Psoas muscle (tissue), 8 donors: ENCODE measurements at places on chromosomes 11 and 22. TPM values are rescaled to one million over a fixed set of nuclear protein-coding genes. Genes with fewer than 3 reads are reported as not detected.

The YPEL4 gene
- 0.21 TPM for total RNA-seq

- no peak for DNase-seq
These were observed 31.4 kb upstream of the TTC12 start for GRCh38 chr11:113282898-113283437.

DNA sequence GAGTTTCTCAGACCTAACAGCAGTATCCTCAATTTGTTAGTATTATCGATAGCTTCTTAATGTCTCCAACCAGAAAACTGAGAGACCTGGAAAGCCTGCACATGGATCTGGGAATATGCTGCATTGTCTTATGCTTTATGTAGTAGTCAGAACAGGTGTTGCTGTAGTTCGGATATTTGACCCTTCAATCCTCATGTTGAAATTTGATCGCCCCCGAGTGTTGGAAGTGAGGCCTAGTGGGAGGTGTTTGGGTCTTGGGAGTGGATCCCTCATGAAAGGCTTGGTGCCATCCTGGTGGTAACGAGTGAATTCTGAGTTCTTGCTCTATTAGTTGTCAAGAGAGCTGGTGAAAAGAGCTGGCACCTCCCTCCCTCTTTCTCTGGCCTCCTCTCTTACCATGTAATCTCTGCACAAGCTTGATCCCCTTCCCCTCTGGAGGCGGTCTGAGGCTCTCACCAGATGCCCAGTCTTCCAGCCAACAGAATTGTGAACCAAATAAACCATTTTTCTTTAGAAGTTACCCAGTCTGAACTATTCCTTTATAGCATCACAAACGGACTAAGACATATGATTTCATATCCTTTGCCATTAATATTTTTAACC lies 227.1 kb downstream of the DDX10 start:
- no peak for DNase-seq

DNA sequence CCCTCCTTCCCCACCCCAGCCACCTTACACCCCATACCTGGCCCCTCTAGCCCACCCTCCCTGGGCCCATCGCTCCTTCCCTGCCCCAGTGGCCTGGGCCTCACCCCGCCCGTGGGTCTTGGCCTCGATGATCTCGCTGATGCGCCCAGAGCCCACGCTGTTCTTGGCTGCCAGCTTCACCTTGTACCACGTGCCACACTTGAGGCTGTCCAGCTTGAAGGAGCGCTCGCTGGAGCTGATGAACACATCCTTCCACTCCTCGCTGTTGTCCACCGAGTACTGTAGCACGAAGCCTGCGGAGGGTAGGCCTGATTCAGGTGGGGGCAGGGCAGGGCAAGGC lies 110.1 kb downstream of the CEP164 start:
- DNase-seq, result no peak

DNA sequence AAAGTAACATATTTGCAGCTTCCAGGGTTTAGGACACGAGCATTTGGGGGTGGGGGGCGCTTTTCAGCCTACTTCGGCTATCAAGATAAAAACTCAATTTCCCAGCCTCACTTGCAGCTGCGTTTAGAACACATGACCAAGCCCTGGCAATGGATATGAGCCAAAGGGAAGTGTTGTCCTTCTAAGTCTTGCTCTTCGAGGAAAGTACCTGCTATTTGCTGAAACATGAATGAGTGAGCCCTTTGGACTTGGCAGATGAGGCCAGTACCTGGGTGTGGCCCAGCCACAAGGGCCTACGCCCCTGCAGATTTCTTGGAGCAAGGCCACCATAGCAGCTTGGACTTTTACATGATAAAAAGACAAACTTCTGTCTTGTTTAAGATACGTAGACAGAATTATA lies 60.2 kb upstream of the SORL1 start:
- DNase-seq, result no peak

The LIMK2 gene
- total RNA-seq, result 25.9 TPM

- DNase-seq, result peak; percentile 29
These were observed 48.9 kb downstream of the RTL6 start for GRCh38 chr22:44449061-44449682.

- no peak for DNase-seq
These were observed 2.3 kb downstream of the ADORA2A start for GRCh38 chr22:24429411-24430365.

DNA sequence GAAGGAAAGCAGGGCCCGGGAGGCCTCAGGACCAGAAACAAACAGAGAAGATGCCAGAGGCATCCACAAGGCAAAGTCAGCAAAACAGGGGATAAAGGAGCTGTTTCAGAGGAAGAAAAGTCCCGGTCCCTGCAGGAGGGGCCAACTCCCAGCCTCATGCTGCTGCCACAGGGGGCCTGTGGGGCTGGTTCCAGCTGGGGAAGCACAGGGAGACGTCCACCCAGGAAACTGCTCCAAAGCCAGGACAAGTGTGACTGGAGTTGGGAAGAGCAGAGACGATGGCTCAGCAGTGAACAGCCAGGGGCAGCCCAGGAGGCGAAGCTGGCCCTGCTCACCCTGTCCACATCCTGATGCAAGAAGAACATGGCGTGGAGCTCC lies 454.4 kb downstream of the BRD1 start:
- DNase-seq, result no peak

DNA sequence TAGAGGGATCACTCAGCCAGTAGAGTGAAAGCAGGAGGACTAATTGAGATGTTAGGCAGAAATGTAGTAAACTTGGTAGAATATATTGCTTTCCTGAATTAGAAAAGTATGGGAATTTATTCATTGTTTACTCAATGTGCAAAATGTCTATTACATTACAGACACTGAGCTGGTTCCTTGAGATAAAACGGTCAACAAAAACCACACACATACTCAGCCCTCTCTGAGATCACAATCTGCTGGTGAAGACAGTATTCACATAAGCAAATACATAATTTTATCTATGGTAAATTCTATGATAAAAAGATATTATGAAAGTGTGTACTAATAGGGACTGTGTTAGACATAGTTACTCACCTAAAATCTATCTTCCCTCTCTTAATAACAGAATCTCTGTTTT lies 833.5 kb downstream of the KCNA4 start:
- no peak for DNase-seq

GRCh38 chr22:50526108-50526833 lies 873 bp upstream of the SCO2 start:
- peak; percentile 89 for DNase-seq

The HDHD5 gene
- total RNA-seq, result 46.7 TPM

The FOLR2 gene
- 10.3 TPM for total RNA-seq

GRCh38 chr11:118274186-118274585 lies 10.1 kb upstream of the MPZL2 start:
- DNase-seq, result no peak

GRCh38 chr11:76656571-76657081 lies 13.9 kb downstream of the LRRC32 start:
- no peak for DNase-seq

GRCh38 chr22:32870474-32870873 lies 69.0 kb downstream of the TIMP3 start:
- no peak for DNase-seq

The B3GAT1 gene
- total RNA-seq, result not detected

The CRYBA4 gene
- not detected for total RNA-seq

The BTBD10 gene
- 14.3 TPM for total RNA-seq

DNA sequence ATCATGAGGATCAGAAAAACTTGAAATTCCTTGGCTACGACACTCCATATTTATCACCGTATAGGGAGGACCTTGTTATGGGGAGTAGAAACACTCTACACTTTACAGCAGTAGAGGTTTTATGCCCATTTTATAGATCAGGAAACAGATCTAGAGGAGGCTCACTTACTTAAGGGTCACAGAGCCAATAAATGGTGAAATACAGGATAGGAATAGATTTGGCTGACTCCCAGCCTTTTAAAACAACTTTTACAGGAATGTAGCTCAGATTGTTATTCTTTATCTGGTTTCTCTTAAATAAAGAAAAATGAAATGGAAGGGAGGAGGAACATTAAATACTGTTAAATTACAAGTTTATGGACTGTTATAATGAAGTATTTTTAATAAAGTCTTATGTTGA lies 14.8 kb downstream of the FBXO7 start:
- no peak for DNase-seq

The KCNQ1 gene
- 2.3 TPM for total RNA-seq

The UBASH3B gene
- total RNA-seq, result 8.5 TPM

DNA sequence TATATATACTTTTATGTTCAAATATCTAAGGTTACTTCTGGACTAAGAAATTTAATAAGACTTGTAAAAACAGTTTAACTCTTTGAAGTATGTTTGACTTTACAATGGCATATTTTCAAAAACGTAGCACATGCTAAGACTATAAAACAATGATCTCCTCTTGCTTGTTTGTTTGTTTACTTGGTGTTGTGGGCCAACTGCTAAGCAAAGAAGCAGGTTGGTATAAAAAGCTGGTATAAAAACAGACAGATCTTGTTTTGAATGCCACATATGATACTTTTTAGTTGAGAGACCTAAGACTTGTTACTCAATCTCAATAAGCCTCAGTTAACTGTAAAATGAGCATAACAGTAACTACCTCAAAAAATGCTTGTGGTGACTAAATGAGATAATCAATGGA lies 1206.3 kb downstream of the LRRC4C start:
- DNase-seq, result no peak

GRCh38 chr22:44782363-44782963 lies 30.1 kb downstream of the ARHGAP8 start:
- DNase-seq, result no peak

GRCh38 chr11:44578279-44578678 lies 12.8 kb downstream of the CD82 start:
- no peak for DNase-seq

DNA sequence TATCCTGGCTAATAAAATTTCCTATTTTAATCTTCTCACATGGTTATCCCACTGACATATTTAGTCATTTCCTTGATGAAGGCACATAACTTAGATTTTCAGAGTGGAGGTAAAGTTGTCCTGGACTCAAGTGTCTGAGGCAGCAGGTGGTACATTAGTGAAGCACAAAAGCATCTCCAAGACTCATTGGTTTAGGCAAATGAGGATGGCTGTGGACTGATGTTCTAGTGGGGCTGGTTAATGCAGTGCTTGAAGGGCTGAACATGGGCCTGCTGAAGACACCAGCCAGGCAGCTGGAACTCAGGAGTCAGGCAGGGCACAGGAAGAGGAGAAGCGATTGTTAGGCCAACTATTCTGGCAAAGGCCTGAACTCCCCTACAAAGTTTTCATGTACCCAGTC lies 76.3 kb upstream of the SESN3 start:
- DNase-seq, result no peak

The NLRP14 gene
- total RNA-seq, result not detected

The ACTN3 gene
- 254 TPM for total RNA-seq

GRCh38 chr11:121421149-121421901 lies 30.8 kb upstream of the SORL1 start:
- no peak for DNase-seq

The APOL5 gene
- total RNA-seq, result not detected

DNA sequence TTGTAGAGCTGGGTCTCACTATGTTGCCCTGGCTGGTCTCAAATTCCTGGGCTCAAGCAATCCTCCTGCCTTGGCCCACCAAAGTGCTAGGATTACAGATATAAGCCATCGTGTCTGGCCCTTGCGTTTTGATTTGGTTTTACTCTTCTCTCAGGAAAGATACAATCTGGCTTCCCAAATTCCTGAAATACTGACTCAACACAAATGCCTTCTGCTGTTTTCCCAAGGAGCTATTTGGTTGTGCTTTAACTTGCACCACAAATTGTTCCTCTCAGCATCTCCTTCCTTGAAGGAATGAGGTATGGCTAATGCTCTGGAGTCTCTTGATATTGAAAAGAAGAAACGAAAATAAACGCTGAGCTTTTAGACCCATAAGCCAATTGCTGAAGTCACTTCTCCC lies 110.0 kb upstream of the PAX6 start:
- DNase-seq, result no peak

DNA sequence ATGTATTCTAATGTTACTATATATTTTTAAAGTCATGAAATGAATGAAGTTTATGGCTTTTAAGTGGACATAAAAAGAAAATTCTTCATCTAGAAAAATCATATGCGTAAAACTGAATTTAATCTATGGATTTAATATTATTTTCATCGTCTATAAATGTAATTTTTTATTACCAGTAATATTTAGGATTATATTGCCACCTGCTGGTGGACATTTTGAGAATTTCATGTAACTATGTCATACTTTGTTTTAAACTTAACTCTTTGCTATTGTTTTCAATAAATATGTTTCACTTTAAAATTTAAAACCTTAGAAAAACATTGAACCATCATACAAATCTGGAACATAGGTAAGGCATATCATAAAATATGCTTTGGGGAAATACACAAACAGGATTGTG lies 66.5 kb upstream of the CEP126 start:
- DNase-seq, result no peak

- DNase-seq, result no peak
These were observed at the start of gene SLC22A12 for GRCh38 chr11:64590763-64591221. TSS of gene SLC22A12 (plus strand) at chr11:64591220. CDS start at chr11:64591557, 337 bp downstream.

DNA sequence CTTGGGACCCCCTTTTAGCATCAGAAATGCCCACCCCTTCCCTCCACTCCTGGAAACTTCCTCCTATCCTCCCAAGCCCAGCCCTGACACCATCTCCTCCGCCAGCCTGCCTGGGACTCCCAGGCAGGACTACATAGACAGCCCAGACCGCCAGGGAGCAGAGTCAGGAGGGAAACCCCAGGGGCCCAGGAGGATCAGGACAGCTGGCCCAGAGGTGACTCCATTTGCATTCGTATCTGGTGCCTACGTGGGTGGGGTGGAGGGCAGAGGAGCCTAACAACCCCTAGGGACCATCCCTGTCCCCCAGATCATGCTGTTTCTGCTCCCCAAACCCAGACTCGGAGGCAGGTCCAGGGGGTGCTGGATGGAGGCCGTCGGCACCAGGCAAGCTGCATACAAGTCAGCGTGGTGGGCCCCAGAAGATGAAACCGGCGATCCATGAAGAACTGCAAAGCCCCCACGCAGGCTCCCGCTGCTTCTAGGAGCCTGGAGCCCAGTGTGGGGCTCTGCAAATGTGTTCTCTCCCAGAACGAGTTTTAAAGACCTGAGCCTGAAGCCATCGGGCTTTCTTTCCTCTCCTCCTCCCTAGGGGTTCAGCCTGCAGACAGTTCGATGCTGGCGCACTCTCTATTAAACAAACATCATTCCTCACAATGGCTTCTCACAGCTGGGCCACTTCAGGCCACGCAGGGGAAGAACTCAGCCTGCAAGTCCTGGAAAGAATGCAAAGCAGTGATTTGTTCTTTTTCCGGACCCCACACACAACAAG lies 1506.8 kb downstream of the BRD1 start:
- DNase-seq, result no peak

The TRMT2A gene
- 23.2 TPM for total RNA-seq
